Omental fat pad (tissue), 4 donors: ENCODE measurements at places on chromosomes 7 and 10. TPM values are rescaled to one million over a fixed set of nuclear protein-coding genes. Genes with fewer than 3 reads are reported as not detected.

GIMAP8 gene
- 14.4 TPM for total RNA-seq

ANKRD1 gene
- total RNA-seq: 3.8 TPM

DNA sequence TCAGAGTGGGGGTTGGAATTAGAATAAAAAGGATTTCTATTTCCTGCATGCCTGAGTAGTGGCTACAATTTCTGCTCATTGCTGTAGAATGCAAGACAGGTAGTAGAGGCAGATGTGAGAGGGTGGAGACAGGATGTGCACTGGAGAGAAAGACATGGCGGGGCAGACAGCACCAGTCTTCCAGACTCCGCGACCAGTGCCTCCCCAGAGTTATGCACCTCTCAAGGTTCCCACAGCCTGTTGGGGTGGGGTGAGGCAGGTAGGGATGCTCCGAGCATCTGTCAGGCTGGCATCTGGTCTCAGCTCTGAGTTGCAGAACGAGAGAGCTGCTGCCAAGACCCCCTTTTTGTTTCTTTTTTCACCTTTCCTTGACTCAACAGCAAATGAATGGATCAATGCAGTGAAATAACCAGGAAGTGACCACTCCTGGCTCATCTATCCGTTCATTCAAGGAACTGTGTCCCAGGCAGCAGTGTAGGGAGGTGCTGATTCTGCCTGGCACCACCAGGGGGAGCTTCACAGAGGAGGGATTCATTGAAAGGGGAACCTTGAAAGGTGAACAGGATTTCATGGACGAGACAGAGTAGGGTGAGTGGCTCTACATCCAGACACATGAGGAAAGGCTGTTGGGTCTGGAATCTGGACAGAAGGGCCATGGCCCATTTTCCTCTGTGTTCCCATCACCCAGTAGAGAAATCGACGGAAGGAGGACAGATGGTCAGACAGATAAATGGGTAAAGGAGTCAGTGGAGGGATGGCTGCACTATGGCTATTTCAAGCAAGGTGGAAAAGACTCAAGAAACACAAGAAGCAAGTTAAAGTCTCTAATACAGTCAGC is 17.2 kb upstream of the SLC18A3 start:
- DNase-seq: no peak

DNA sequence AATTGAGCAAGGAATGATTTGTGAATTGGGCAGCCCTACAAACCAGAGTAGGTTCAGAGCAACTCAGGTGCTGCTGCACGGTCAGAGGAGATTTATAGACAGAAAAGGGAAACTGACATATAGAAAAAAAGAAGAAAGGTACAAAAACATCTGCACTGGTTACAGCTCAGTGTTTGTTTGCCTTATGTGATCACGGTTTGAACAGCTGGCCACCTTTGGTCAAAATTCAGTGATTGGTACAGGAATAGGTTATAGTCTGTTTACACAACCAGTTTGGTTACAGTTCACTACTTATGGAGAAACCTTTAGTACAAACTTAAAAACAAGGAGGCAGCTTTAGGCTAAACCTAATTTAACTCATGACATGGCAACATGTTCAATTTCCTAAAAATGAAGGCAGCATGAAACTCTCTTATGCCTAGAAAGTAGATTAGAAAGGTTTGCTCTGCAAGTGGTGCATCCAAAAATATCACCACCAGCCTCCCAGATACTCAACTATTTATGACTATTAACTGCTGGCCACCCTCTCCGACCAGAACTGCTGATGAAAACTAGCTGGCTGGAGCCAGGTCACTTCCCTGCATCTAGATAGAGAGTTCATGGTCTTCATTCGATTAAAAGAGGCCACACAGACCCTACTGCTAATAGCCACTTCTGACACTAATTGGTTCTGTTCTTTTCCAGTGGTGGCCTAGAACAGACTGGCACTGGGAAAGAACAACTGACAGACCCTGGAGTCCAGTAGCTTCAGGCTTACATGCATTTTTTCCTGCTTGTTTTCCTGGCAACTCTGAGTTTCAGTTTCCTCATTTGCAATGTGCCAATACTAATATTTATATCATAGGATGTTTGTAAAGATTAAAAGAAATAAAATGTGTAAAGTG is 548.0 kb downstream of the CCSER2 start:
- DNase-seq: no peak
